Urinary bladder (tissue), 4 donors: ENCODE measurements at places on chromosomes 4 and X. TPM values are rescaled to one million over a fixed set of nuclear protein-coding genes. Genes with fewer than 3 reads are reported as not detected.

The TXK gene
- total RNA-seq, result 7.3 TPM

DNA sequence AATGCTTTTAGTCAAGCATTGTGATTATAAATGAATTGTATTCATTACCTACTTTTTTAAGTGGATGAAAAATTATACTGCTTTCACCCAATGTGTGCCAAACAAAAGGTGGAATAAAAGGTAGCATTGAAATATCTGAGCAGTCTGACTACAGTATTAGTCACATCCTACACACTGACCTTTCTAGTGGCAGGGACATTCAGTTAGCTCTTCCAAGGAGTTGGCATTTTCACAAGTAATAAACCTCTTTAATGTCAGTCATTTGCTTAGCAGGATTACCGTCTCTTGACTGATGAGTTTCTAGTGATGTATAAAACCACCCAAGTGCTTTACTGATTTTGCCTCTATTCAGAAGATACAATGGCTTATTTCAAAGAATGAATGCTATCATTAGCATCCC is 687.9 kb downstream of the ARAP2 start:
- DNase-seq, result no peak

- no peak for DNase-seq
These were observed 62.1 kb upstream of the GRPR start for GRCh38 chrX:16061296-16061695.

- DNase-seq, result no peak
These were observed 2.9 kb upstream of the OTUD5 start for GRCh38 chrX:48960291-48960690.

GRCh38 chrX:1618689-1619088 is 3.8 kb downstream of the ASMT start:
- DNase-seq, result no peak

The CFAP99 gene
- total RNA-seq, result not detected

DNA sequence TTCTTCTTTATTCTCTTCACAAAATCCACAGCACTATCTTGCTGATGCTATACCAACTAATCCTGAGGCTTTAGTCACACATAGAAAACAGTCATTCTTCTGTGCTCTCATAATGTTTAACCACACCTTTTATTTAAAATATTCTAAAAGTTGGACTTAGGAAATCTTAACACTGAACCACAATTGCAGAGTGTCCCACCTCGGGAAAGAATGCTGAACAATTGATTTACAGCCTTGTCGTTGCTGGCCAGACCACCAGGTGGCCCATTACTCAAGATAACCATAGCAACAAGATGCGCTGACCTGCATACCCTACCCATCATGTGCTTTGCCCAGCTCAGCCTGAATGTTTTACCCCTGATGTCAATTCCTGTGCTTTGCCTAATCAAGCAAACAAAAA is 100.8 kb downstream of the ARSJ start:
- no peak for DNase-seq

The PABPC1L2A gene
- not detected for total RNA-seq

GRCh38 chr4:76457885-76458284 is 22.9 kb downstream of the SHROOM3 start:
- no peak for DNase-seq

DNA sequence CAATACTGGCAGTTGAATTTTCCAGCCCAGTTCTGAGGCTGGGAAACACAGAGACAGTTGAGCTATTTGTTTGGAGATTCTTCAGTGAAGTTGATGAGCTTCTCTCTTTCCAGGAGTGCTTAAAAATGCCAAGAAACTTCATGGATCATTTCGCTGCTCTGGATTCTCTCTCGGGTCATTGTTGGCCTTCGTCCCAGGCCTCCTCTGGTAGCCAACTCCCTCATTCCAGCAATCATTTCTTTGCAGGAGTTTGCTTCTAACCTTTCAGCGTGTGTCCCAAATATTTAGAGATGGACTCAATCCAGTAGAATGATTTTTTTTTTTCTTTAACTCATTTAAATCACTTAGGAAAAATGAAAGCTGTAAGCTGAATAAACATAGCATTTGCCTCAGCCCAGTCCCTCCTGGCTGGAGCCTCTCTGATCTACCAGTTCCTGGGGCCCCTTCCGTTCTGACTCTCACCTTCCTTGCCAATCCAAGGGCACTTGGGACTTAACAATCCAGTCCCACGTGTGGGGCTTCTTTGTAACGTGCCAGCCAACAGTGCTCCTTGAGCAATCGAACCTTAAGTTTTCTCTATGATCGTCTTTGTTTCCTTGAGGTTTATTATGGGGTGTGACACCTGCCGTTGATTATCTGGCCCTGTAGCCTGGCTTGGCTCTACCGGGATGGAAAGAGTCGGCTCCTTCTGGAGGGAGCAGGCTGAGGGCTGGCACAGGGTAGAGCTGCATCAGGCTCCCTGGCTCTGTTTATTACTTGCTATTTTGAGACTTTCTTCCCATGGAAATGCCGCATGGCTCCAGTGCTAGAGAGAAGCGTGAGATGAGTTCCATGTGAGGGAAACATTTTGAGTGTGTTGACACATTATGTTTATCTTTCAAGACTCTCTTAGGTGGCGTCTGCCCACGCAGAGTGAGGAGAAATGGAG is 80.4 kb upstream of the GPC4 start:
- DNase-seq, result peak; percentile 46

DNA sequence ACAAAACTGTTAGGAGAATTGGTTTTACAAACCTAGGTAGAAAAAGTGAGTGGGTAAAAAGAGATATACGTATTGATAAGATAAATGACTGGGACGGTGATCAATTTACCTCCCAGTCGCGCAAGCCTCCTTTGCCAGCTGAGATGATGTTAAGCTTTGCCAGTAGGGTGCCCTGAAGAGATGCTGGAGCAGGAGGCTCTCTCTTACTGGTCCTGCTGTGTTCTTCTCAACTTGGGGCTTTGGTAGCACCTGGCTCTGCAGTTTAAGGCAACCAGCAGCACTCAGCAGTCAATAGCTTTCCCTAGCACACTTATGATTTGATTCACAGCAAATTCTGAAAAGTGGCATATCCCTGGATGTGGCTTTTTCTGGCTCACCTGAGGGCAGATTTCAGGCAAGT is 1461.7 kb downstream of the ADGRL3 start:
- no peak for DNase-seq

The SSX2 gene
- total RNA-seq, result not detected

The DRD5 gene
- total RNA-seq, result 0.11 TPM

GRCh38 chrX:13340182-13340791 is 20.4 kb upstream of the ATXN3L start:
- DNase-seq, result no peak

DNA sequence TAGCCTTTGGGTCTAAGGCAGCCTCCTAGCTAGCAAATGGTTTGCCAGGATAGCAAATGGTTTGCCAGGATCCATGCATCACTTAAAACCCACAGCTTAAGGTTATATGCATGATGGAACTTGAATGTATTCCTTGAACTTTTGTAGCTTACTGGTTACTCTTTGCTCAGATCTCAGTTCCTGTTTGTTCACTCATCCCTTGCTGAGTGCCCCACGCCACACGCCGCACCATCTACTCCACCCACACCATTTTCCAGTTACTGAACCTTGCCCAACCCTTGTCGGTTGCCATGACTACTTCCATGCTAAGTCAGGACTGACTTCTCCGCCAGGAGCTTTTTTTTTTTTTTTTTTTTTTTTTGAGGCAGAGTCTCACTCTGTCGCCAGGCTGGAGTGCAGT is 29.5 kb upstream of the XIAP start:
- DNase-seq, result peak; percentile 23

GRCh38 chr4:22901631-22902030 is 208.9 kb downstream of the GBA3 start:
- DNase-seq, result no peak

- peak; percentile 3 for DNase-seq
These were observed 106.1 kb downstream of the PBDC1 start for GRCh38 chrX:76279007-76279406.

DNA sequence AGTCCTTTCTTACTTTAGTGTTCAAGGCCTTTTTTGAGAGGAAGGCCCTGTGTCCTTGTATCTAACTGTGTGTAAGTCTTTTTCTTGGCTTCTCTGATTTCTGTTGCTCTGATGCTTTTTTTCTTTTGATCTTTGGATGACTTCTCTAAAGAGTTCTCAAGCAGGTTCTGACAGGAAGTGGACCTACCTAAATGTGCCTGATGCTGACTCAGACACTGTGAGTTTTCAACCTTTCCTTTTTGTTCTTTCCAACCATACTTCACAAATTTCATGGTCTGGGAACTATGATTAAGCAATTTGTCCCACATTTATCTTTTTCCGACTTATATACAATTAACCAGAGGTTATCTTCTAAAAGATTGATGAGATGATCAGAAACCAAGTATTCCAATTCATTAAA is 96.5 kb downstream of the SYTL5 start:
- DNase-seq, result no peak

DNA sequence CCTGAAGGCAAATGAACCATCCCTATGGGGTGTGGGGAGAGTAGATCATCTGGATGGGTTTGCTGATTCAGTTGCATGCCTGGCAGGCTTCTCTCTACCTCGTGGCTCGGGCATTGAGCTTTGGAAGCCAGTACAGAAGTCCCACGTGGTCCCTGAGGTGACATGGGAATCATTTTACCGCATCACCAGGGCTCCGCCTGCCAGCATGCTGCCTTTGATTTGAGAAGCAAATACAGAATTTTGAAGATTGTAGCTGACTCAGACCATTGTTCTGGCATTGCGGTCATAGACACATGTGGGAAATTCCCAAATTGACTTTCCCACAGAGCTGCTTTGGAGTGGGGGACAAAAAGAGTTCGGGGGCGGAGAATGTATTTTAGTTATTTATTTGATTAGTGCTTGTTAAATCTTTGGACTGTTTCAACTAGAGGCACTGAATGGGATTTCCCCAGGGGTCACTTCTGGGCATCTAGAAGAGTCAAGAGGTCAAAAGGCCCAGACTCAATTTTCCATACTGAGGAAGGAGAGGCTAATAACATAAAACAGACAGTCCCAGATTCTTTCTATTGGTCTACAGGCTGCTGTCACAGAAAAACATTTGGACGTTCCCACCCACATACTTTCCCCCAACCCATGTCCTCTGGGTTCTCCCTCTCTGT is 79.3 kb downstream of the NHSL2 start:
- DNase-seq, result no peak

DNA sequence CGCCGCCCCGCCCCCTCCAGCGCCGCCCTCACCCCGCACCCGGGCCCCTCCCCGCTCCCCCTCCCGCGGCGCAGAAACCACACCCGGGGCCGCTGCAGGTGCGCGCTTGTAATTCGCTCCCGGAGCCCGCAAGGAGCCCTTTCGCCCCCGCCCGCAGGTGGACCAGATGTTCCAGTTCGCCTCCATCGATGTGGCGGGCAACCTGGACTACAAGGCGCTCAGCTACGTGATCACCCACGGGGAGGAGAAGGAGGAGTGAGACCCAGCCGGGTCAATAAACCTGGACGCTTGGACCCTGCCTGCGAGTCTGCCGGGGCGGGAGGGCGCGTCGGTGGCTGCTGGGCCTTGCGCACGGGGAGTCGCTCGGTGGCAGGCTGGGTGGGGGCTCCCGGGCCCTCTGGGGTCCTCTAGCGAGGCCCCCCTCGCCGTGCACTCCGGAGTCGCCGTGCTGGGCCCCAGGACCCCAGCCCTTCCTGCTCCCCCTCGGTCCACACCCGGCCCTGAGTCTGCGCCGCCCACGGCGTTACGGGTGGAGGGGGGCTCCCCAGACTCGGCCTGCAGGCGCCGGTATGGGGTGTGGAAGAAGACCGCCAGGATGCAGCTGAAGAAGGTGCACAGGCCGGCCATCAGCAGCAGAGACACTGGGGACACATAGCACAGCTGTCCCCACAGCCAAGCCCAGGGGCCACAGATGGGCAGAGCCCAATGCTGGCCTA is 7.1 kb downstream of the SLC49A3 start:
- DNase-seq, result no peak

DNA sequence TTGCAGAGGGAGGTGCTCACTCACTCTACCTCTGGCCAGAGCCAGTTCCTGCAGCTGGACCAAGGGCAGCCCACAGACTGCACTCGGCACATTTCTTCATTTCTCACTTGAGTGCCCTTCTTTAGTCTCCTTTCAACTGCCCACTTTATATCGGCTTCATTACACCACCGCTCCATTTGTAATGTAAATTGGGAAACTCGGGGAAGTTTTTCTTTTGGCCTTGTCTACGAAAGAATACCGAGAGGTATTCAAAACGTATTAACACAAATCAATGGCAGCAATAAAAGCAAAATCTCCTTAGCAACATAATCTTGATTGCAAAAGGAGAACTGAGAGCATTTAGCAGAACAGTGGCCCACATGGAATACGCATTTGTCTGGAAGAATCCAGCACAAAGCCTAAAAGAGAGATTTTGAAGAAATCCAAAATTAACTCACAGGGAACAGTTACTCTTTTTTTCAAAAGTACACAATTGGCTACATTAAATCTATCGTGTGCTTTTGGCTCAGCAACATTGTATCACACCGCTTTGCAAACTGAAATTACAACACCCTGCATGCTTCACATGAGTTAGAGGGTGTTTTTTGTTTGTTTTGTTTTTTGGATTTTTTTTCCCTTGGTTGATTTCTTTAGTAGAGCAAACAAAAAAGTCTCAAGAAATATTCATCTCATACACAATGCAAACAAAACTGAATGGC is 62.6 kb downstream of the CHIC2 start:
- DNase-seq, result no peak

DNA sequence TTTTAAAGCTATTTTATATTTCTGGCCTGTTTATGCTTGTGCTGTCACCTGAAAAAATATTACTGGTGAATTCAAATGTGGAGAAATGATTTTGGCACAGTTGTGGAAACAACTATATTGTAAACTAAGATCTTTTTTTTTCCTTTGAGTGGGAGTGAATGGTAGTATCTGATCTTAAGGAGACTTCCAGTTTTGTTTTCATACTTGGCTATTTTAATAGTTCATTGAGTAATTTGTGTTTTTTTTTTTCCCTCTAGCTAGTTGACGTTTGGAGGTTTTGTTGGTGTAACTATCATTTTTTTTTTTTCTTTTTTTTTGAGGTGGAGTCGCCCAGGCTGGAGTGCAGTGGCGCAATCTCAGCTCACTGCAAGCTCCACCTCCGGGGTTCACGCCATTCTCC is 10.5 kb downstream of the STAG2 start:
- DNase-seq, result no peak

DNA sequence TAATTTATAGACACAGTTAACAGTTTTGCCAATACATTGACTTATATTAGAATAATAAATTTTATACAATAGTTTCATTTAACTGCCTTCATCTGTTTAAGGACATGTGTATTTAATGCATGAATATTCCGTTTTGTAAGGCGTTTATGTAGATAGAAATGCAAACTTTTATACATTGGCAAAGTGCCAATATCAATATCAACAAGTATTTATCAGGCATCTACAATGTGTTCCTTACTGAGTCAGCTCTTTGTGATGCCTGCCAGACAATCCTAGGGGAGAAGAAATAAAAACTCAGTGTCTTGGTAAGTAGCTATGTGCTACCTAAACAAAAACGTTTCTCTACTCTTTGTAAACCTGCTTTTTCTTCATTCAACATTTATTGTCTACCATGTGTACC is 1142.2 kb downstream of the C4orf33 start:
- no peak for DNase-seq

DNA sequence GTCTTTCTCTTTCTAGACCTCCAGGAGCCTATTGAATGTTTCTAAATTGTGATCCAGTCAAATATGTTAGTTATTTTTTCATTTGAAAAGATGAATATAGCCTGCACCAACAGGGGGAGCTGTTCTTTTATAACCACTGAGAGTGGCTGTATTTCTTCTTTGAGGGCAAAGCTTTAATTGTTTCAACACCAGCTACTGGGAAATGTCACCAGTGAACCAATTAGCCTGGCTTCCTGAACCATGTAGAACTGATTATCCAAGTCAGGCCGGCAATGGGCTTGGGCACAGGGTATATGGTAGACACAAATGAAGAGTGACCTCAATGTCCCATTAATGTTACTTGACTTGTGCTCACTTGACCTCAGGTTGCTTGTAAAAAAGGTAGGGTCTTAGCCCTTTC is 4.8 kb upstream of the DAPP1 start:
- no peak for DNase-seq

The L1CAM gene
- 5.6 TPM for total RNA-seq

The TEX13D gene
- total RNA-seq, result not detected

The FGG gene
- not detected for total RNA-seq
